Naive thymus-derived CD8-positive, alpha-beta T cell (primary cell): ENCODE measurements at places on chromosomes 1 and 21.

- H3K27me3 ChIP-seq: no peaks in the 10 kb centered on the region
- peak overlapping the region; percentile 19 for H3K4me3 ChIP-seq
- DNase-seq: peak; percentile 60
- peak overlapping the region; percentile 94 for H3K27ac ChIP-seq
- peaks cover 18% of the 10 kb centered on the region for H3K4me1 ChIP-seq
Measured at GRCh38 chr1:225928186-225929175, 4.4 kb upstream of the PYCR2 start.

GRCh38 chr1:29177022-29177705, 4.5 kb downstream of the SRSF4 start:
- peaks cover 44% of the 10 kb centered on the region for H3K36me3 ChIP-seq
- no peaks in the 10 kb centered on the region for H3K27me3 ChIP-seq
- DNase-seq: no peak
- peak overlapping the region; percentile 71 for H3K27ac ChIP-seq
- peaks cover 59% of the 10 kb centered on the region for H3K4me1 ChIP-seq
- H3K4me3 ChIP-seq: peak overlapping the region; percentile 62

GRCh38 chr1:234971586-234972297, 156.9 kb downstream of the TOMM20 start:
- DNase-seq: no peak
- H3K4me1 ChIP-seq: peaks cover 59% of the 10 kb centered on the region
- no peak overlapping the region for H3K27ac ChIP-seq

GRCh38 chr1:118861216-118861615, 126.9 kb downstream of the TBX15 start:
- H3K27me3 ChIP-seq: no peaks in the 10 kb centered on the region
- H3K27ac ChIP-seq: no peak overlapping the region
- H3K36me3 ChIP-seq: no peaks in the 10 kb centered on the region

GRCh38 chr1:182325339-182325738, 66.3 kb downstream of the GLUL start:
- H3K27ac ChIP-seq: no peak overlapping the region
- no peaks in the 10 kb centered on the region for H3K4me1 ChIP-seq
- no peak overlapping the region for H3K4me3 ChIP-seq
- no peak for DNase-seq
- no peaks in the 10 kb centered on the region for H3K36me3 ChIP-seq
- no peaks in the 10 kb centered on the region for H3K27me3 ChIP-seq

DNA sequence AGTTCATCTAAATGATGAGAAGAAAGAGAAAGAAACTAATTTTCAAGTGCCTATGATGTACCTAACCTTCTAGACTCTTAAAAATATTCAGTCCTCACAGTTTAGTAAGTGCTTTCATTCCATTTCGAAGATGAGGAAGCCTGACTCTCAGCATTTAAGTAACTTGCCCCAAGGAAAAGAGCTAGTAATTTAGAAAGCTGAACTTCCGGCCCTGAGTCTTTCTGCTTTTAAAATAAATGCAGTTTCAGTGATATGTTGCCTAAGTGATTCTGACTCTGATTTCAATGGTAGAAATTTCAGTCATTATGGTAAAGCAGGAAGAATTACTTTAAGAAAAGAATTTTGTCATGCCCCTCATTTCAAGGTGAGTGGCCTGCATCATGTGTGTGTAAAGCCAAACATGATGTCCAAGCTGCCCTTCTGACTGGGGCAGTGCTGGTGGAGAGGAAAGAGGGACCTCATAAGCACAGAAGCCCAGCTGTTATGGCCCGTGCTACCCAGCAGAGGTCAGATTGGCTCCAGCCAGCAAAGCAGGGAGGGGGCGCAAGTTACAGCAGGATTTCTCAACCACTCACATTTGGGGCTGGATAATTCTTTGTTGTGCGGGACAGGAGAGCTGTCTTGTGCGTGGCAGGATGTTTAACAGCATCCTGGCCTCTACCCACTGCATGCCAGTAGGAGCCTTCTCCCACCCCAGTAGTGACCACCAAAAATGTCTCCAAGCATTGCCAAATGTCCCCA, 10.7 kb downstream of the ATP1A4 start:
- peaks cover 6% of the 10 kb centered on the region for H3K4me1 ChIP-seq
- DNase-seq: no peak
- peaks cover 10% of the 10 kb centered on the region for H3K27me3 ChIP-seq
- no peak overlapping the region for H3K4me3 ChIP-seq
- H3K27ac ChIP-seq: no peak overlapping the region

- no peaks in the 10 kb centered on the region for H3K36me3 ChIP-seq
- H3K4me3 ChIP-seq: peak within 1 kb of the TSS; percentile 32
- H3K4me1 ChIP-seq: peaks cover 45% of the 10 kb centered on the region
- H3K27me3 ChIP-seq: peaks cover 18% of the 10 kb centered on the region
Measured at GRCh38 chr1:172658871-172659453, at the start of gene FASLG. Gene FASLG (plus strand): TSS chr1:172659103. CDS start chr1:172659202, 99 bp downstream.

- peaks cover 32% of the 10 kb centered on the region for H3K36me3 ChIP-seq
- H3K4me1 ChIP-seq: peaks cover 11% of the 10 kb centered on the region
- no peak overlapping the region for H3K4me3 ChIP-seq
- no peak overlapping the region for H3K27ac ChIP-seq
Measured at GRCh38 chr1:245770156-245770555, 615.4 kb downstream of the KIF26B start.

- no peaks in the 10 kb centered on the region for H3K4me1 ChIP-seq
- no peak for DNase-seq
- peaks cover 3% of the 10 kb centered on the region for H3K27me3 ChIP-seq
- no peak overlapping the region for H3K27ac ChIP-seq
Measured at GRCh38 chr1:199150756-199151155, 511.9 kb downstream of the PTPRC start.

DNA sequence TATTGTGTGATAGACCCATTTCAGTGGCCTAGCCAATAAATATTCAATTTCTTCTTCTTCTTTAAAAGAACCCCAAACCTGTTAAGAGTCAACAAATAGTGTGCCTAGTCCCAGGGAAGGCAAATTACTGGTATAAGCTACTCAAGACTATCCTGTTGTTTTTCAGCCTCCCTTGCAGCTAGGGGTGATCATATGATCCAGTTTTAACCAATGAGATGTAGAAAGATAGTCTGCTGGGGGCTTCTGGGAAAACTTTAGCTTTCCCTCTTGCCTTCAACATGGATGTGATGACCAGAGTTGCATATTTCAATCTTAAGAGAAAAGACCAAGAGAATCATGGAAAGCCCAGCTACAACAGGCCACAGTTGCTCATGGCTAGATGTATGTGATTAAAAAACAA, 4.7 kb upstream of the NUP210L start:
- H3K4me1 ChIP-seq: peaks cover 54% of the 10 kb centered on the region
- DNase-seq: no peak
- peak overlapping the region; percentile 82 for H3K4me3 ChIP-seq
- peaks cover 44% of the 10 kb centered on the region for H3K36me3 ChIP-seq

DNA sequence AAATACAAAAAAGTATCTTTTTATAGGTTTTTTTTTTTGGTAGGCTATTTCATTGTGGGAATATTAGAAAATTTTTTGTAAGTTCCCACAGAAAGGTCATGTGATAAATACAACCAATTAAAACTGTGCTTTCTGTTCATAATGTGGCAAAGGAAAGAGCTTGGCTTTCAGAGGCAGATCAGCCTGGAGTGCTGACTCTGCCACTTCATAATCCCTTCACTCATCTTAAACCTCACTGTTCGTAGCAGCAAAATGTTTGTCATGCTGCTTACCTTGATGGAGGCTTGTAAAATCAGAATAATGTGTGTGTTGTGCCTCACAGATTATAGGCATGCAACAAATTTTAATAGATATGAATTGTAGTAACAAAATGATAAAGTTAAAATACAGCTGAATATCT, 176.8 kb downstream of the ZP4 start:
- no peak for DNase-seq
- H3K27ac ChIP-seq: no peak overlapping the region
- no peak overlapping the region for H3K4me3 ChIP-seq
- no peaks in the 10 kb centered on the region for H3K27me3 ChIP-seq

DNA sequence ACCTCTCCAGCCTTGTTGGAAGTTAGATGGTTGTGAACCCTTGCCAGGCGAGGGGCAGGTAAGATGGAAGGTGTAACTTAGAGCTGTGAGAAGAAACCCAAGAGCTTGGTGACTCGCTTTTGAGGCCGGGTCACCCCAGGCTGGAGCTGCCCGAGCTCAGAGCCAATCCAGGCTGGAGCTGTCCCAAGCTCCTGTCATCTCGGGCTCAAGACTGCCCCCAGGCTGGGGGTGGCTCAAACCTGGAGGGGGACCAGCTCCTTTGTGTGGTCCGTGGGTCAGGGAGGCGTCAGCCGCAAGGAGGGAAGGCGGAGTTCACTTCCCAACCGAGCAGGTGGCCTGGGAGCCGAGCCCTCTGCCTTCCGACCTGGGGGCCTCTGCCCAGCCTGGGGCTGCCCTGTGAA, 2.0 kb downstream of the HUNK start:
- no peak overlapping the region for H3K27ac ChIP-seq
- peaks cover 43% of the 10 kb centered on the region for H3K27me3 ChIP-seq
- no peak for DNase-seq

GRCh38 chr1:235286667-235287066, 41.3 kb downstream of the ARID4B start:
- DNase-seq: no peak
- no peaks in the 10 kb centered on the region for H3K36me3 ChIP-seq
- peak overlapping the region; percentile 3 for H3K27ac ChIP-seq
- H3K27me3 ChIP-seq: no peaks in the 10 kb centered on the region
- peaks cover 76% of the 10 kb centered on the region for H3K4me1 ChIP-seq

- H3K4me1 ChIP-seq: no peaks in the 10 kb centered on the region
- no peak overlapping the region for H3K27ac ChIP-seq
- DNase-seq: no peak
- H3K4me3 ChIP-seq: no peak overlapping the region
- peaks cover 6% of the 10 kb centered on the region for H3K27me3 ChIP-seq
Measured at GRCh38 chr21:37767984-37768383, 148.3 kb downstream of the KCNJ6 start.

DNA sequence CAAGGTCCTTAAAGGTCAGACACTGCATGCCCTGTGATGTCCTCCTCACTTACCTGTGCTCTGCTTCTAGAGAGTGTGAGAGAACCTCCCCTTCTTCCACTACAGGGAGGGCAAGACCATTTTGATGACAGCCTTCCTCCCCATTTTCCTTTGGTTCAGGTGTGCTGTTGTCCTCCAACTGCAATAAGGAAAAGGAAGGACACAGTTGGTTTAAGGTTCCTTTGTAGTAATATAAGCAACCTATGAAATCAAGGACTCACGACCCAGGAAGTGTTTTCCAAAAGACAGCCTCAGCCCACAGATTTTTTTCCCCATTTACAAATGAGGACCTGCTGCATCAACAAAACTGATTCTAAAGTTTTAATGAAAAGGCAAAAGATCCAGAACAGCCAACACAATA, 6.6 kb upstream of the CCDC17 start:
- H3K27ac ChIP-seq: no peak overlapping the region
- DNase-seq: no peak
- no peaks in the 10 kb centered on the region for H3K4me1 ChIP-seq
- no peak overlapping the region for H3K4me3 ChIP-seq
- H3K36me3 ChIP-seq: peaks cover 21% of the 10 kb centered on the region

DNA sequence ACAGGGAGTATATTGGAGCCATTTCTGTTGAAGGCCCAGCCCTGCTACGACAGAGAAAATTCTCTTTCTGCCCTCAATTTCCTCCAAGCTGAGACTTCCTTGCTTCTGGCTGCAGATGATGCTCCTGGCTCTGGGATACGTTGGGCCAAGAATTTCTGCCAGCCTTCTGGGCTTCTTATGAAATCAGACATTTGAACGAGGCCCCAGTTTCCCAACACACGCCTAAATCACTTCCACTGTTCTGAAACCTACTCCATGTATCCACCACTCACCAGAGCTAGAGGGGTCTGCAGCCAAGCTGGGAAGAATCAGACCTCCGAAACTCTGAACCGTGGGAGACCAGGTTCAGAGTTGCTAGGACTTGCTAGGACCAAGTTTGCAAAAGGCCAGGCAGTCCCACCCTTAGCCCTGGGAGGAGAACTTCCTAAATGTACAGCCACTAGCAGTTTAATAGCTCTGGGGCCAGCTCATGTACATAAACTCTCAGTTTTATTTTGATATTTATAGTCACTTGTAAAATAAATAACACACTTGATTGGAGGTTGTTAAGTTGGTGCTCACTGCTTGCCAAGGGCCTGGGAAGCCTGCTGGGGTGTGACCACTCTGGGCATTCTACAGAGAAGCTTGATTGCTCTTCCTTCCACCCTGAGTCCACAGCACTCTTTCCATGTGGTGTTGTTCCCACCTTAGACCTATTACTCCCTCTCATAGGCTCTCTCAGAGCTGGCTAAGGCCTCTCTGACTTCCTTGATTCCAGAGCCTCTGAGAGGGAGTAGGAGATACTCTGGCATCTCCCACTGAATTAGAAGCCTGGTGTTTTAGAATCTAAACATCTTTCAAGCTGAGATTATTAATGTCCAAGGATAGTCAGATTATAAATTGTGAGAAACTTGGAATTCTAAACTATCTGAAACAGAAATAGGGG, 83.4 kb upstream of the TRABD2B start:
- no peak overlapping the region for H3K27ac ChIP-seq
- H3K4me1 ChIP-seq: no peaks in the 10 kb centered on the region
- no peaks in the 10 kb centered on the region for H3K36me3 ChIP-seq
- no peak overlapping the region for H3K4me3 ChIP-seq
- no peak for DNase-seq

DNA sequence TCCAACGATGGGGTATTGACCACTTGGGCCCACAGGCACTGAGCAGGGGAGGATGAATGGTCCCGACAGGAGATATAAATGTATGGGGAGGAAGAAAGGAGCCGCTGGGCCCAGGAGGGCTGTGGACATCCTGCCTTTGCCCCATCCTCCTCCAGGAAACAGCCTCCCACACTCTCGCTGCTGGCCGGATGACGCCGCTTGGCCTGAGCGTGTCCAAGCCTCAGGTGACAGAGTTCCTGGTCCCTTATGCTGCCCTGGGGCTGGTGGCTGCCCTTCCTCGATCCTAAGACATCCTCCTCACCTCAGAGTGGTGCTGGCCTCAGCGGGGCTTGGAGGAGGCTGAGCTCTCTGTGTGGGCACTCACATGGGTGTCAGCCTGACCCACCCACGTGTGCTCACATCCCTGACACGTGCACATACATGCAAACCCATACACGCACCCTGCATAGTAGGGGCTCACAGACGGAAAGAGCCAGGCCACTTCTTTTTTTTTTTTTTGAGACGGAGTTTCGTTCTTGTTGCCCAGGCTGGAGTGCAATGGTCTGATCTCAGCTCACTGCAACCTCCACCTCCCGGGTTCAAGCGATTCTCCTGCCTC, 5.9 kb upstream of the SERINC2 start:
- no peak overlapping the region for H3K27ac ChIP-seq
- H3K27me3 ChIP-seq: peaks cover 29% of the 10 kb centered on the region
- H3K4me3 ChIP-seq: no peak overlapping the region
- H3K4me1 ChIP-seq: peaks cover under 1% of the 10 kb centered on the region
- H3K36me3 ChIP-seq: no peaks in the 10 kb centered on the region
